ENCODE measurements at places on chromosomes 6 and 20.

DNA sequence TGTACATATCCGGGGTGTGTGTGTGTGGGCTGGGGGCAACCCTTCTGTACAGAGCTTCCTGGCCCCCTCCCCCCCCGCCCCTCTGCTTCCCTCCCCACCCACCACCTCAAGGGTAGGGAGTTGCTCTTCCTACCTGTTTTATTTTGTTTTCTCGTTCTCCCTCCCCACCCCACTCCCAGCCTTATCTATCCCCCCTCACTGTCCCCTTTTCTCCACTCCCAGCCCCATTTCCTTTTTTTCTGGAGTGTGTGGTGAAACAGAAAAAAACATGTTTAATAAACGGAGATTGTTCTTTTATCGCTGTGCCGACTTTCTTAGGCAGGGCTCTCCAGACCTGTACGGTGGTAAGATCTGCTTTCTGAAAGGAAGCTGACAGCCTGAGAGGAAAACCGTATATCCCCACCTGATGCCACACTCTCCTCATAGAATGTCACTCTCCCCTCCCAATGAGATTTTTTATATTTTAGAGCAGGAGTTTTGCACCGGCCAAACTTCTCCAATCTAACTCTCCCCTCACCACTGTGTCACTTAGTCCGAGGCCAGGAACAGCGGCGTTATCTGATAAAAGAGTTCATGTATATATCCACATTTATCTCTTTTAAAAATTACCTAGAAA lies 875 bp upstream of the ZBTB9 start:
- DNase-seq: no peak

- DNase-seq: no peak
Measured at GRCh38 chr6:16649241-16649640, 112.0 kb downstream of the ATXN1 start.

DNA sequence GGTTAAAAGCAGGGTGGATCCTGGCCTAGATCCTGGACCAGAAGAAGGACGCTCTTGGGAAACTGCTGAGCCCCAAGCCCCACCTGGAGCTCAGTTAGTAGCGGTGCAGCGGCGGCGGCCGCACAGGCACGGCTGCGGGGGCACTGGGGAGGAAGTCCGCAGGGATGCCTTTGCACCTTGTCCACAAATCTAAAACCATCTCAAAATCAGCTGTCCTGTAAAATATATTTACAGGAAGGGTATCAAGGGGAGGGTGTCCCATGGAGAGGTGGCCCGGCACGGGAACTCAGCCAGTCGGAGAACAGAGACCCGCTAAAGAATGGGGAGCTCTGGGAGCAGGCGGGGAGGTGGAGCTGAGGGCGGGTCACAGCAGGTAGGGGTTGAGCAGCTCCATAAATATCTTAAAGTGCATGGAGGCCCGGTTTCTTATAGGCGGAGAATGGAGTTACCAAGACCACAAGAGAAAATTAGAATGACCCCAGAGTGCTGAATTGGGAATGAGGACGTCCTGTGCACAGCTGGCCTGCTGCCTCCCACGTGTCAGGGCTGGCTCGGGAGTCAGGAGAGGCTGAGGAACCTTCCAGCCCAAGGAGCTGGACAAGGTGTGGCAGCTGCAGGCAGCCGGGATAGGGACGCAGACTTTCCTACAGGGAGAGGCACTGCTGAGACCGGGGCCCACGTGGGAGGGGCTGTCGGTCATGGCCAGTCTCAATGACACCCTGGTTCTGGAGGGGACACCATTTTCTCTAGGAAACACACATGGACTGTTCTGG lies 8.0 kb downstream of the MTG2 start:
- no peak for DNase-seq

- no peak for DNase-seq
Measured at GRCh38 chr6:9851006-9851405, 563.9 kb downstream of the TFAP2A start.

DNA sequence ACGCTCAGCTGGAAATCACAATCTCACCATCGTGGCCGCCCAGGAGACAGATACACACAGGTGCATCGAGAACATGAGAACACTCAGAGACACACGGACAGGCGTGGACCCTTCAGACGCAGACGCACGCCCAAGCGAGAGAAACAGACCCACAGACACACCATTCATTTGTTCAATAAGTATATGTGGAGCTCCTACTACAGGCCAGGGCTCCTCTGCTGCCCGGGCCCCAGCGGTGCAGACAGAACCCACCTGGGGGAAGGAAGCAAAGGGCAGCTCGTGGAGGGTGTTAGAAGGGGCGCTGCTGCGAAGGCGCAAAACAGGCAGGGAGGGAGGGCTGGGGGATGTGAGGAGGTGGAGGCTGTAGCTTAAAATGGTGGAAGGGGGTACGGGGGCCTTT lies 39.2 kb downstream of the SRC start:
- no peak for DNase-seq

GRCh38 chr20:49559411-49560081 lies 8.4 kb downstream of the PTGIS start:
- no peak for DNase-seq

DNA sequence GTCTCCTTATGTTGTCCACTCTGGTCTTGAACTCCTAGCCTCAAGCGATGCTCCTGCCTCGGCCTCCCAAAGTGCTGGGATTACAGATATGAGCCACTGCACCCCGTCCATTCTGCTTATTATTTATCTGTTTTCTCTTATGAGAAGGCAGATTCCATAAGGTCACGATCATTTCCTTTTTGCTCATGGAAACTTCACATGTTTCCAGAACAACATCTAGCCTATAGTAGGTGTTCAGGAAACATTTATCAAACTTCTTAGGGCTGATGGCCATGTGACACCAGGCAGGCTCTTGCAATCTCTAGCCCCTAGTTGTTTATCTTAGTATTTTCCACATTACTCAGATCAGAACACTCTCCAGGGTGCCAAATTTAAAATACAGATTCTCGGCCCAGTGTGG lies 61.2 kb downstream of the ZFP64 start:
- no peak for DNase-seq

DNA sequence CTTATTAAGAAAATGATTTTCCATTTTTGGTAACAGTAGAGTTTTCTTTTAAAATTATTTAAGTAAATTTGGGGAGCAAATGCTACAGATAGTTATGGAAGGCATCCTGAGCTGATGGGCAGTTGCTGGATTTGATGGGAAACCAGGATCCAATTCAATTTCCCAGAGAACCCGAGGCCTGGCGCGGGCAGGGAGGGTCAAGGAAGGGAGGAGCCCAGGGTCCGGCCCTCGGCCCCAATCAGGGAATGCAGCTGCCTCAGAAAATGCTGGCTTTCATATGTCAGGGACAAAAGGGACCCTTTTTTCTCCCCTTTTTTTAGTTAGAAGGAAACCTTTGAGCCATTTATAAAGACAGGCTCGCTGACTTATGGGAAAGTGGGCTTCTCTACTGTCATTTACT lies 42.1 kb downstream of the CTCFL start:
- DNase-seq: no peak

DNA sequence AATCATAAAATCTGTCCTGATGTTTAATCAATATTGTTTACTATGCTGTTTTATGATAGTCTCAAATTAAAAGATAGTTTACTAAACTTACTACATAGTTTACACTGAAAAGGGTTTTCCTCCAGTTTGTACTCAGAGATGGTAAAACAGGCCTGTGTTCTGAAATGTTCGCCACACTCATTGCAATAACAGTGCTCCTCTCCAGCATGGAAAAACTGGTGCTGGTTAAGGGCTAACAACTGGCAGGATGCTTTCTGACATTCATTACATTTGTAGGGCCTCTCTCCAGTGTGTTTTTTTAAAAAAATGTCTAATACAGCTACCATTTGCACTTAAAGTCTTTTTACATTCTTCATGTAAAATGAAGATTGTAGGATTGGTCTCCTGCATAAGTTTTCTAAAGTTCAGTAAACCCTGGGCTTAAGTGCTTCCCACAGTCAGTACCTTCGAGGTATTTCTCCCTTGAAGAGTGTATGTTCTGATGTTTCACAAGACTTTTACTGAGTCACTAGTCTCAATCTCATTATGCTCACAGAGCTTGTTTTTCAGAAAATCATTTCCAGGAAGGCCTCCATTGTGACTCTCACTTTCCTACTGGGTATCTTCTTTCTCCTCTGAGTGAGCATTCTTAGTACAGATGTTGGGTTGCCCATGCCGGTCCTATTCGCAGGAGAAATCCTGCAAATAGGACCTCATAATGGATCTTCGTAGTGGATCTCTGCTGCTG lies 8.7 kb upstream of the ZSCAN12 start:
- DNase-seq: no peak

GRCh38 chr6:167497428-167498056 lies 172.7 kb downstream of the TTLL2 start:
- peak; percentile 33 for DNase-seq

DNA sequence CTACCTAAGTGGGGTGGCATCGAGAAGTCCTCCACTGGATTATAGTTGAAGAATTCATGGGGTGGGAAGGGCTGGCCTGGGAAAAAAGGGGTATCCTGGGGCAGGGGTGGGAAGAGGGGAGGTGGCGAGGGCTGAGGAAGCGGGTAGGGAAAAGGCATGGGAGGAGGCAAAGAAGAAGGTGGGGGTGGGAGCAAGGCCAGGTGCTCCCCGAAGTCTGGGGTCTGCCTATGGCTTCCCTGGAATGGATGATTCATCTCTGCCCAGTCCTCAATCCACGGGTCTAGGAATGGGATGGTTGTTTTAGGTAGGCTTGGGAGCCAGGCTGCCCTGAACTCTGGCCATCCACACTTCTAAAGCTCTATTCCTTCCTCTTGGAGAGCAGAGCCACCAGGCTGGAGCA lies 4.4 kb downstream of the PCED1A start:
- no peak for DNase-seq

- no peak for DNase-seq
Measured at GRCh38 chr6:145875496-145876211, 61.1 kb upstream of the FBXO30 start.

DNA sequence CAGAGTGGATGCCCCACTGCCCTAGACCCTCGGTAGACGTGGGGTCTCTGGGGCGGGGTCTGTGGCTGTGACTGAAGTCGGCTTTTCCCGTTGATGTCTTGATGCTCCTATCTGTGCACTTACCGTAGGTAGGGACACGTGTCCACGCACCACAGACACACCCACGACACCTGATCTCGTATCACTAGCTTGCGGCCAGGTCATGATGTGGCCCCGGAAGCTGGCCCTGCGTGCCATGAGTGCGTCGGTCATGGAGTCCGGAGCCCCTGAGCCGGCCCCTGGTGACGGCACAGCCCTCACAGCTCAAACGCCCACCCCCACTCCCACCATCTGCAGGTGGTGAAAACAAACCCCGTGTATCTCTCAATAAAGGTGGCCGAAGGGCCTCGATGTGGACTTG lies 33.9 kb upstream of the MRGBP start:
- no peak for DNase-seq

DNA sequence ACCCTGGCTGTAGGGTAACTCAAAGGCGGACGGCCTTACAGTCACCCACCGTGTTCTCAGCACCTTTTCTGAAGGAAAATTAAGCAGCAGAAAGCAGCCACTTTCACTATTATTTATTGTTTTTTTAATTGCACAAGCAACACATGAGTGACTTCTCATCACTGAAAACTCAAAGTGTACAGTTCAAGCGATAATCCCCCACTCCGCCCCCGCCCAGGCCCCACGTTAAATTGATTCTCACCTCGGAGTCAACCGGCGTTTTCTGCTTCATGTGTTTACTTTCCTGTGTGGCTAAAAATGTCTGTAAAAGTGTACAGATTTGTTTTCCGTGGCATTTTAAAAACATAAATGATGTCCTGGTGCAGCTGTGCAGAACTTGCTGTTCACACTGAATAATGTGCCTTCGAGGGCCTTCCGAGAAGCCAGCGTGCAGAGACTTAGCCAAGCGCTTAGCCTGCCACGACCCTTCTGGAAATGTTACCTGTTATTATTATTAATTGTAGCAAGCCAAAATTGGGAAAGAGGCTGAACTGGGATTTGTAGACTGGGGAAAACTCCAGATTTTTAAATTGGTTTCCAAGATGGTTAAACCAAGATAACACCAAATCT lies 335.7 kb downstream of the CDH4 start:
- no peak for DNase-seq

GRCh38 chr6:144141470-144141869 lies 8.8 kb upstream of the STX11 start:
- no peak for DNase-seq

DNA sequence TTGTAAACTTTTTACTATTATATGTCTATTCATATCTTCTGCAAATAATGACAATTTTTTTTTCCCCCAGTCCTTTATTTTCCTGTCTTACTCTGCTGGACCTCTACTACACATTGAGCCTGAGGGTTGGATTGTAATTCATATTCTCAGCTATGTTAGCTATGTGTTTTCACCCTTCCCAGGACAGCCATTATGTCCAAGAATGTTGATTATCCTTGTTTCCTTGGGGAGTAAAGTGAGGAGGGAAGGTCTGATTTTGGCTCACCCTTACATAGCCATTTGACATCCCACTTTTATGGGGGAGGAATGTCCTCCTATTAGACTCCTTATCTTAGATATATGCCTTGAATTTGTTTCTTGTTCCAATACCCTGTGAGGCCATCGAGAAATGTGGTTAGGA lies 17.6 kb upstream of the TBC1D32 start:
- DNase-seq: no peak

DNA sequence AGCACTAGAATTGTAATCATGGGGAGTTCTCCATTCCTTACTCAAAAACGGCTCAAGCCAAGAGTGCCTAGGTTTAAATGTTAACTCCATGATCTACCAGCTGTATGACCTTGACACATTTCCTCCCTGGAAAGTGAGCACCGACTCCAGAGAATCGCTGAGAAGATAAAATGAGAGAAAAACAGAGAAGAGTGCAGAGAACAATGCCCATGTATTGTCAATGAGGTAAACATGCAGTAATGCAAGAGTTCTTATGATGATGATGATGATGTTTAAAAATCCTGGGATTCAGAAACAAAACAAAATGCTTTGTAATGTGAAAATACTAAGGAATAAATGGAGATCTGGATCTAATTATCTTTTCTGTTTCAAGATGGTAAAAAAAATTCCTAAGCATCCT lies 64.8 kb upstream of the BEND6 start:
- no peak for DNase-seq

- no peak for DNase-seq
Measured at GRCh38 chr6:51740658-51741057, 346.8 kb downstream of the PKHD1 start.

GRCh38 chr6:118781897-118782296 lies 112.1 kb upstream of the ASF1A start:
- DNase-seq: peak; percentile 9

DNA sequence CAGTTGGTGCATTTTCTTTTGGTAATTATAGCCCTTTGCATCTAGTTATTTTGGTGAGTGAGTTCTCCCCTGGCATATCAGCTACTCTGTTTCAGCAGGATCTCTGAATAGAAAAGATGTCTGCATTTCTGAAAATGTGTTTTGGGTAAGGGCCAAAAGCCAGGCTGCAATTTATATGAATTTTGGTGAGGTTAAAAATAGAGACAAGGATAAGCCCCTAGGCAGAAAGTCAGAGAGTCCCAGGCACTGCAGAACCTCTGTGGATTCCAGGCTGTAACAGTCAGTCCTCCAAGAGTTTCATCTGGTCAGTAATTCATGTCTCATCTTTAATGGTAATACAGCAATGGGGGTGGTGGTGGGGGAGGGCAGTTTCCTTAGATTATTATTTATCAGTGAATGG lies 53.0 kb downstream of the HDGFL1 start:
- no peak for DNase-seq
